Motor neuron (in vitro differentiated cells): ENCODE measurements at places on chromosomes 3 and 15.

DNA sequence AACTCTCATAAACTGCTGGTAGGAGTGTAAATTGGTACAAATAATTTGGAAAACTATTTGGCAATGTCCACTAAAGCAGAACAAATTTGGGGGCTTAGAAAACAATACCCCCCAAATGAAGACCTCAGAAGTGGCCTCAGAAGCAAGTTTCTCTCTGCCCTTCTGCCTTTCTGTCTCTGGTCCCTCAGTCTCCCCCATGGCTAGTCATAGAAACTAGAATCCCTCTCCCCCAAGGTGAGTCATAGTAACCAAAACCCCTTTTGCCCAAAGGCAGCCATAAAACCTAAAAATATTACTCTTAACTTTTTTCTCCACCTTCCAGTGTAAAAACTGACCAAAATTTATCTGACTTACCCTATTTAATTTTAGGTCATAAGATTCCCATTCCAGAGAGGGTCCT is 350.7 kb upstream of the LRRC3B start:
- ATAC-seq, result no peak

- ATAC-seq, result peak; percentile 34
These were observed 330.2 kb downstream of the EPHB1 start for GRCh38 chr3:135125171-135125801.

GRCh38 chr15:53247041-53247708 is 457.0 kb upstream of the ONECUT1 start:
- no peak for ATAC-seq

DNA sequence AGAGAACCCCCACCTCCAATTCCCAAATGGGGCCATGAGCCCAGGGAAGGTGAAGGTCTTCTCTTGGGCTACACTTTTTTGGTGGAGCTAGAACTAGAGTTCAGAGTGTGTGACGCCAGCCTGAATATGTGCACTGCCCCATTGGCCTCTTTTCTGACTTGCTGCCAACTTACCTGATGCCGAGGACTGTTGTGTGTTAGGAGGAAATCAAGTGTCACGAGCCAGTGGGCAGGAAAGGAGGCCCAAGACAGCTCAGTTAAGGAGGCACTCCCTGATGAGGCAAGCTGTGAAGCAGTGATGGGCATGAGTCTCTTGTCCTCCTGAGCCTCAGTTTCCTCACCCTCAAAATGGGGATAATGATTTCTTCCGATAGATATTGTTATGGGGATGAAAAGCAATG is 107.8 kb downstream of the ANP32A start:
- no peak for ATAC-seq

DNA sequence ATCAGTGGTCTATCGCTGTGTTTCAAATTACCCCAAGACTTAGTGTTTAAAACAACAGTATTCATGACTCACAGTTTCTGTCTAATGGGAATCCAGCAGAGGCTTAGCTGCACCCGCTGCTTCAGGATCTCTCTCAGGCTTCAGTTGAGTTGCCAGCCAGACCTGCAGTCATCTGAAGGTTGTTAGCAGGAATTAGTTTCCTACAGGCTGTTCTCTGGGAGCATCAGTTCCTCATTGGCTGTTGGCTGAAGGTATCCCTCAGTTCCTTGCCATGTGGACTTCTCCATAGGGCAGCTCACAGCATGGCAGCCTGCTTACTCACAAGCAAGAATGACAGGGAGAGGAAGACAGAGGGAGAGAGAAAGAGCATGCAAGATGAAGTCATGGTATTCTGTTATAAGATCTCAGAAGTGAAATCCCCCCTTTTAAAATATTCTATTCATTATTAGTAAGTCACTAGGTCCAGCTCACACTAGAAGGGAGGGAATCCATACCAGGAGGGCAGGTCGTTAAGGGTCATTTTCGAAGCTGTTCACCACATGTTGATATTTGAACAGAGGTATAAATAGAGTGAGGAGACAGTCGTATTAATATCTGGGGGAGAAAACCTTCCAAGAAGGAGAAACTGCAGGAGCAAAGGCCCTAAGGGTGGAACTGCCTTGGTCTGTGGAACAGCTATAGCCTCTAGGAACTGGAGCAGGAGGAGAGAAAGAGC is 473.9 kb upstream of the PPP2R3A start:
- no peak for ATAC-seq

DNA sequence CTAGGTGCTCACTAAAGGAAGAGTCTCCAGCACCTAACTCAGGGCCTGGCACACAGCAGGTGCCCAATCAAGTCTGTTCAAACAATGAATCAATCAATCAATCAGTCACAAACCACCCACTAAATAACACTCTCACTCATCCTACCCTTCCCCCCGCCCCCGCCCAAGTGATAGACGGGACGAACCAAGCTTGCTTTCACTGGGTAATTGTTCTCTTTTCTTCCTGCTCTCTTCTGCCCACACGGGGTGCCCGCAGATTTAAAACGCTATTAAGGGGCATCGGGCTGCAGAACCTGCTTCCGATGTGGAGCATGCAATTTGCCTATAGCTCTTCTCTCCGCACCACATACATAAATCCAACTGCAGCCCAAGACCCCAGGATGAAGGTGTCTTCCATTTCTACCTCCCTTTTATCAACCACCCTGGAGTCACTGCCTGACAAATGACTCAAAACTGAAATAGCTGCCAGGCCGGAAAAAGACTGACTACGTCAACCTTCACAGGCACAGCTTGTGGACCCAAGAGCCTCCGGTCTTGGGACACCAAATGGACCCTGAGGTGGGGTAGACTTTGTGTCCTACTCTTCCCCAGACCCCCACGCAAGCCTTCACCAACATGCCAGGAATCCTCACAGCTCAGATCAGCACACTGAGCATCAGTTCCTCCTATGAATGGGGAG is 1.7 kb downstream of the KLHL25 start:
- no peak for ATAC-seq

- ATAC-seq, result peak; percentile 76
These were observed 61.3 kb downstream of the TMCO5A start for GRCh38 chr15:37995461-37996347.

- peak; percentile 94 for ATAC-seq
These were observed at the start of gene QARS1 for GRCh38 chr3:49104427-49105291. QARS1 (minus strand) TSS chr3:49104757; CDS start chr3:49104733, 24 bp downstream.

DNA sequence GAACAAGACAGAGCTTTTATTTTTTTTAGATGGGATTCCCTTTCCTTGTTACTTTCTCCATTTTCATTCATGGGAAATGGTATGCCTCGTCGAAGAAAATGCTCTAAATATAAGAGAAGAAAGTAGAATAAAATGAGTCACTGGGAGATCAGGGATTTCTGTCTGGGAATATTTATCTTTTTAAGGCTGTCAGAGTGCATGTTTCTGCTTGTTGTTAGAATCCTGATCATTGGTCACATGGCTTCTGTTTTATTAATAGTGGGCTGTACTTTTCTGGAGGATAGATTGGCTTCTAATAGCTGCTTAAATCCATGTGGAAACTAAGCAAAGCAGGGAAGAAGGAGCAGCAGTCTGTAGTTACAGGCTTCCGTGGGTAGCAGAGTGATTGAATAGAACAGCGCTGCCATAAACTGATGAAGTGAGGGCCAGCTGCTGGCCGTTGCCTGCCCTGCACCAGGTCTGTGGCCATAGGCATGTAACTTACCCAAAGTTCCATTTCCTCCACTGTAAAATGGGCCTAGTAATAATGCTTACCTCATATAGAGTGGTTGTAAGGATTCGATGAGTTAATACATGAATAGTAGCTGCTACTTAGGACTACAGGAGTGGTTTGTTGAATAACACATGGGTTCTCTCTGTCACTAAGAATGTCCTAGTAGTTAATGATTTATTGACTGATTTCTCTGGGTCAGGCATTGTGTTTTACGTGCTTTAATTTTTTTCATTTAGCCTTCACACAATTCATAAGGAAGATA is 289.9 kb downstream of the SATB1 start:
- ATAC-seq, result peak; percentile 87

DNA sequence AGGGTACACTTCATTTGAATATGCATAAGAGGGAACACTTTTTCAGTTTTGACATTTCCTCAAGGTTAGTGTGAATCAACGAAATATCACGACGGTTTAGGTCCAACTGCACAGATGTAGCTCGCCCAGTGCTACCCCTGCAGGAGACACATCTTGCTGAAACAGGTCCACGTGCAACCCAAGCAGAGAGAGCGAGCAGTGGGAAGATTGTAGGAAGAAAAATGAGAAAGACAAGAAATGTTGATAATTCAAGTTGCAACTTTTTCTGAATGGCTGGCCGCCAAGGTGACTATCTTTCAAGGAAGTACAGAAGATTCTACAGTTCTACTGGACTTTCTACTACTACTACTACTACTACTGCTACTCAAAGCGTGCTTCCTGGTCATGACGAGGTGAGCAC is 231.7 kb downstream of the PDZRN3 start:
- ATAC-seq, result no peak

GRCh38 chr15:80093854-80094418 is 34.5 kb downstream of the ZFAND6 start:
- ATAC-seq, result peak; percentile 52

- ATAC-seq, result no peak
These were observed 275.5 kb downstream of the MECOM start for GRCh38 chr3:169387751-169388696.

DNA sequence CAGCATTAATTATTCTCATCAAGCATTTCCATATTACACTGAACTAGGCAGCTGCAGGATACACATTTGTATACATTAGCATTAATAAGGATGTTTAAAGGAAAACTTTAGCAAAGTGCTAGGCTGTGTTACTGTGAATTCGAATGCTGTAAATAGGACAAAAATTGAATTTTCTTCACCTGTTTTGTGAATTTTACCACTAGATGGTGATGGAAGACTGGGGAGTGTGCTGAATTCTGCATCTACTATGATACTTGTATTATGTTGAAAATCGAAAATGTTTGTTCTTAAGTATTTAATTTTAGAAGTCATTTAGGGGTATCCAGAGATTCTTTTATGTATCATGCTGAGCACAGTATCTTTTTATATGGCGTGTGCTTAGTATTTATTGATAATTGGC is 12.3 kb upstream of the P2RY14 start:
- no peak for ATAC-seq

DNA sequence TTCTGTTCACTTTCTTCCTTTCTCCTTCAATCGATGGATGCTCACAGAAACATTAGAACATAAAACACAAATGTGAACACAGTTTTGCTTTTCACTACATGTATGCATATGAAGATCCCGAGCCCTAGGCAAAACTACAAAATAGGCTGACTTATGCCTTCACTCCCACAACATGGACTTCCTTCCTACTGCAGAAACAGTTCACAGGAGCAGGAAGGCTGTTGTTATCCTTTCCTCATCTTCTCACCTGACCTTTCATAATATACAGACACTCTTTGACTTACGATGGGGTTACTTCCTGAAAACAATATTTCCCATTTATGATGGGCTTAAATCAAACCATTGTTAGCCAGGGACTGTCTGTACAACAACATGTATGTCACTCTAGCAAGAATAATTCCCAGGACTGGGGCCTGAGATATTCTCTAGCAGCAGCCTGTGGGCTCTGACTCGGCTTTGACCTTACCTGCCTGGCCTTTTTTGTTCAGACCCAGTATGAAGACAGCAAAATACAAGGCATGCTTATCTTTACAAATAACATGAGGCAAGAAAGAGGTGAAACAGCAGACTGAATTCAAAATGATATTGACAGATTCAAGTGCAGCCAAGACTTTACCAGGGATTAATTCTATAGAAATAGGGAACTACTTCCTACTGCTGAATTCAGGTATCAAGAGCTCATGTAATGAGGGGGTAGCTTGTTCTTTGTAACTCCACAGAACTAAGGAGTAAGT is 51.8 kb upstream of the PLXND1 start:
- ATAC-seq, result no peak

GRCh38 chr3:22846566-22846965 is 356.6 kb upstream of the UBE2E2 start:
- no peak for ATAC-seq

DNA sequence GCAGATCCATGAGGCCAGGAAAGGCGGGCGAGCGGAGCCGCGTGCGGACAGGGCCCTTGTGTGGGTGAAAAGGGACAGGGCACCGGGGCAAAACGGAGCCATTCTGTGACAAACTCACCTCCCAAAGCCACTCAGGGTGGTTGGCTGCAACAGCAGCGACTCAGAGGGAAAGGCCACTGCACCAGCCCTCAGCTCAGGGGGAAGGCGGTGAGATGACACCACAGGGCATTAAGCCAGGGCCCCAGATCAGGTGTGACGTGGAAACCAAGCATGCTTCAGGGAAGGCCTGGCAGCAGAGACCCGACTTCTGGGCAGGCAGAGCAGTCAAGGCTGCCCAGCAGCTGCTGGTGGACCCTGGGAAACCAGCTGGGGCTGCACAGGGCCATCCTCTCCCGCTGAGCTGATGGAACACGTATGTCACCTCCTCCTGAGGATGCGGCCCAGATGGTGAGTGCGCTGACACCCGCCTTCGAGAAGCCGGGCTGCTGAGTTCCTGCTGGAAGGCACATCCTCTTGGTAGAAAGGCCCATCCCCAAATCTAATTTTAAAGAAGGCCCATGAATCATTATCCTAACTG is 82.3 kb downstream of the CHSY1 start:
- ATAC-seq, result no peak

DNA sequence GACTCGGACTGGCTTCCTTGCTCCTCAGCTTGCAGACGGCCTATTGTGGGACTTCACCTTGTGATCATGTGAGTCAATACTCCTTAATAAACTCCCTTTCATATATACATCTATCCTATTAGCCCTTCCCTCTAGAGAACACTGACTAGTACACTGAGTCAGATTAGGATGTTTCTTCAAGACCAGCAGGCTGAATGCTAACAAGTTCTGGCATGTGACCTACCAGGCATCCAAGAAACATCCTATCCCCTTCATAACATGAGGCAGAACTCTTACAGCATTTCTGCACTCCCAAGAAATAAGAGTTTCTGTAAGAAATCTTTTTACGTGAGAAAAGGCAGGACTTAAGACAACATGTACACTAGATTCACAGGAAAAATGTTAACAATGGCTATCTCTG is 9.3 kb downstream of the CFAP92 start:
- no peak for ATAC-seq

DNA sequence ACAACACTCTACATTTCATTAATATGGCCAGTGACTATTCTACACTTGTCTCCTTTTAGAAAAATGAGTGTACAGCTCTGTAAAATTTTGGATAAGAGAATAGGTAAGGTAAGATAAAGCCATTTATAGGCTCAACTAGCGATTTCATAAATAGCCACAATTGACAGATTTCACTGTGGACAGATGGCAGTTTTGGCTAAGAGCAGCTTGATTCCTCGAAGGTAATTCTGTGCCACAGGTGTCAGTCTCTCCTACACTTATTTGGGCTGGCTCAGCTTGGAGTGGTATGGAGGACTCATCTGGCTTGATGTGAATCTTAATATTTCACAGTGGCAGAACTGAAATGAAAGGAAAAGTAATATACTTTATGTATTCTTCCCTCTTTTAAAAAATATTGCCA is 536.7 kb upstream of the TBL1XR1 start:
- no peak for ATAC-seq

- peak; percentile 76 for ATAC-seq
These were observed 11.3 kb upstream of the SOX2 start for GRCh38 chr3:181700168-181701087.

- ATAC-seq, result no peak
These were observed 138.8 kb downstream of the PDZRN3 start for GRCh38 chr3:73485877-73486330.

GRCh38 chr3:188948997-188949389 is 222.8 kb upstream of the TPRG1 start:
- ATAC-seq, result no peak
